T-helper 17 cell (primary cell): ENCODE measurements at places on chromosomes 1 and 21. TPM values are rescaled to one million over a fixed set of nuclear protein-coding genes. Genes with fewer than 3 reads are reported as not detected.

Gene OLFML2B
- not detected for total RNA-seq

Gene A3GALT2
- total RNA-seq = 0.37 TPM

GRCh38 chr1:34709547-34709946 is 45.3 kb upstream of the GJB5 start:
- H3K36me3 ChIP-seq = no peaks in the 10 kb centered on the region
- no peak overlapping the region for H3K27ac ChIP-seq
- H3K4me1 ChIP-seq = no peaks in the 10 kb centered on the region
- H3K27me3 ChIP-seq = peaks cover 19% of the 10 kb centered on the region
- DNase-seq = no peak

DNA sequence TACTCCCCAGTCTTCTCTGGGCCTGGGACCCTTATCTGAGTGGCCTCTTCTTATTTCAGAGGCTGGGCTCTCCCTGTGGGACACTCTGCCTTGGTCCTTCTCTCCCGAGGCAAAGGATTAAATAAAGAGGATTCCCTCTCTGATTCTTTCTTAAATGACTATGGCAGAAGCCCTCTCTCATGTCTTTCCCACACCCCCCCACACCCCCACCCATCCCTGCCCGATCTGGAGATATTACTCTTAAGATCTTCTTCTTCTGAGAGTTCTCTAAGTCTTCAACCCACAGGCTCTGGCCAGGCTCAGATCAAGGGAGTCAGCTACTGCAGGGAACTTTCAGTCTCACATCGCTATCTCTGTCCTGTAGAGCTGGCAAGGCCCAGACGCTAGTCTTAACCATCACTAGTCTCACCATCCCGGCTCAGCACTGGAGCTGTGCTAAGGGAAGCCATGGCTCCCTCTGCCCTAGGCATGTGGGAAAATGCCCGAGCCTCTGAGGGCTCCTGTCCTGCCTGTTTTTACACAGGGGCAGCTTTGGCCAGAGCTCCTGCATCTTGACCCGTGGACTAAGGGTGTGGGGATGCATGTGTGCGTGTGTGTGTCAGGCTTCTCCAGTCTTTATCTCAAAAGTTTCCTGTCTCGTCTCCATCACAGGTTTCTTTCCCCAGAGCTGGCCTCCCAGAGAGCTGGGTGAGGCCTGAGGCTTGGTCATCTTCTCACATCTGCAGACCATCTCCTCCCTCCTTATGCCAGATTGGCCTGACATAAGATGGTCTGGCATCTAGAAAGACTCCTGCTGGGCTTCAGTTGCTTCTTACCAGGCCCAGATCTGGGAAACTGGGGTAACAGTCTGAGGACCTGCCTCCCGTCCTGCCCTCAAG is 36.7 kb downstream of the LGR6 start:
- no peak overlapping the region for H3K4me3 ChIP-seq
- DNase-seq = no peak
- peaks cover 10% of the 10 kb centered on the region for H3K27me3 ChIP-seq
- no peaks in the 10 kb centered on the region for H3K36me3 ChIP-seq
- peaks cover 21% of the 10 kb centered on the region for H3K4me1 ChIP-seq

DNA sequence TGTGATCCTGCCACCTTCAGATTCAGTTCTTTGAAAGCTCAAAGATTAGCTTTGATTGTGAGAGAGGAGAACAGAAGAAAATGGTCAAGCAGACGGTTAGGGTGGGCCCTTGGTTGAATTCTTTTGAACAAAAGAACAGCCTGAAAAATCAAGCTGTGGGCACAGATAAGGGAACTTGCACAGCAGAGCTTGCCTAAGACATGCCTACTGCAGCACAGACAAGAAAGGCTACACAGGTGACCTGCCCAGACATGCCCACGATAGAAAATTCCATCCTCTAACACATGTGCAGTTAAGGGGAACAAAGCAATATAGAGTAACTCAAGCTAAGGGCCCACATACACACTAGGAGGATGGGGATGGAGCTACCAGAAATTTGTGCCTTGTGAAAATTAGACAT is 512.5 kb upstream of the LRRC7 start:
- no peaks in the 10 kb centered on the region for H3K36me3 ChIP-seq
- no peaks in the 10 kb centered on the region for H3K27me3 ChIP-seq
- no peaks in the 10 kb centered on the region for H3K4me1 ChIP-seq
- H3K4me3 ChIP-seq = no peak overlapping the region
- H3K27ac ChIP-seq = no peak overlapping the region

- no peak overlapping the region for H3K4me3 ChIP-seq
- no peak for DNase-seq
- peaks cover 15% of the 10 kb centered on the region for H3K4me1 ChIP-seq
- H3K36me3 ChIP-seq = no peaks in the 10 kb centered on the region
- H3K27ac ChIP-seq = no peak overlapping the region
- H3K27me3 ChIP-seq = no peaks in the 10 kb centered on the region
Measured at GRCh38 chr1:5973771-5974170, 18.5 kb downstream of the NPHP4 start.

DNA sequence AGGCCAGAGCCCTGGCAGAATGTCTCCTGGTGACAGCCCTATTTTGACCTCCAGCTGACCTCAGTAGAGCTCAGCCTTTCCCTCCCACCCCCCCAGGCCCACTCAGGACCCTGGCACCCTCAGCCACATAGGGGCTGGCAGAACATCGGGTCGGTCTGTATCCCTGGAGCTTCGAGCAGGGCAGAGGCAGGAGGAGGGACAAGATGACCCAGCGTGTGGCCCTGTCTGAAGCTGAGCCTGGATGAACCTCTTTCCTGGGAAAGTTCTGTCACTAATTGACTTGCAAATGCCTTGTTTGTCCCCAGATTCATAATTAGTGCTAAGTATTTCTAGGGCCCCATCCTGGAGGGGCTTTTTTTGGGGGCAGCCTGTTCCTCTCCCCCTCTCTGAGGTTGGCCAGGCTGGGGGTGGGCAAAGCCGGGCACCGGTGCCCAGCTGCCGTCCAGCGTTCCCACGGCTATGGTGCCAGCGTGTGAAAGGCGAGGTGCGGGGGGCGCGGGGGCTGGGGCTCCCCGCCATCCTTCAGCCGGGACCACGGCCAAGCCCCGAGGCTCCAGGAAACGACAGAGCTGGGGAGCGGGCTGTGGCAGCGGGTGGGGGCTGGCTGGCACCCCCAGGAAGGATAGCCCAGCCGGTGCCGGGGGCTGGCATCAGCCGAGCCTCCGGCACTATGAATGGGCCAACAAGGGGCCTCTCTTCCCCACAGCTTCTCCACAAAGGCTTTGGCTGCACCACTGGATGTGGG is 31.4 kb downstream of the RHBG start:
- H3K36me3 ChIP-seq = peaks cover 2% of the 10 kb centered on the region
- peaks cover 28% of the 10 kb centered on the region for H3K27me3 ChIP-seq
- no peak overlapping the region for H3K27ac ChIP-seq
- H3K4me1 ChIP-seq = peaks cover 5% of the 10 kb centered on the region
- DNase-seq = no peak

DNA sequence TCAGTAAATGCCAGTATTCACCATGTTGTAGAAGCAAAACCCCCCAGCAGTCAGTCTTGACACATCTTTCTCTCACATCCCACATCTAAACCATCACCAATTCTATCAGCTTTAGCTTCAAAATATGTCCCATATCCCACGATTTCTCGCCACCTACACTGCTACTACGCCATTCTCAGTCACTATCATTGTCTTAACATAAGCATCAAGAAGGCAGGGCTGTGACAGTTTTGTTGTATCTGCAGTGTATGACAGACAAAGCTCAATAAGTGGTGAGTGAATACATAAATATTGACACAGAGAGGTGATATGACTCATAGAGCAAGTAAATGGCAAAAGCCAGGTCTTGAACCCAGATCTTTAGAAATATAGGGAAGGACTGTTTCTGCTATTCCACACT is 59.9 kb downstream of the JAK1 start:
- peaks cover 82% of the 10 kb centered on the region for H3K4me1 ChIP-seq
- H3K36me3 ChIP-seq = no peaks in the 10 kb centered on the region
- no peaks in the 10 kb centered on the region for H3K27me3 ChIP-seq
- H3K27ac ChIP-seq = peak overlapping the region; percentile 3
- DNase-seq = no peak

DNA sequence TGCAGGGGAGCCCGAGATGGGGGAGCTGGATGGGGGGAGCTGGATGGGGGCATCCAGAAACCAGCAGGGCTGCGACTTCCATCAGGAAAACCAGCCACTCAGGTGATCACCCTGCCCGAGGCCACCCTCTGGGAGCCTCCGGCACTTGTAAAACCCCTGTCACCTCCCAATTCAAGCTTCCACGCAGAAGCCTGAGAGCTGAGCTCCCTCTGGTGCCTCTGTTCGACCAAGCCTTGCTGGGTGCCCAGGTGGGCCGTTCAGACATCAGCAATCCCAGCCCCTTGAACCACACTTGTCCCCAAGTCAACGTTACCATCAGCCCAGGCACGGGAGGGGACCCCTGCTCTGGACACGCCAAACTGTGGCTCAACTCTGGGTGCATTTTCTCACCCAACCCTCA is 59.6 kb downstream of the MEGF6 start:
- no peak overlapping the region for H3K27ac ChIP-seq
- DNase-seq = no peak
- no peaks in the 10 kb centered on the region for H3K36me3 ChIP-seq
- no peak overlapping the region for H3K4me3 ChIP-seq
- H3K27me3 ChIP-seq = no peaks in the 10 kb centered on the region
- no peaks in the 10 kb centered on the region for H3K4me1 ChIP-seq

GRCh38 chr1:90706437-90707362 is 10.4 kb downstream of the BARHL2 start:
- H3K36me3 ChIP-seq = peaks cover 4% of the 10 kb centered on the region
- H3K27me3 ChIP-seq = peaks cover 84% of the 10 kb centered on the region
- no peak for DNase-seq
- peaks cover 15% of the 10 kb centered on the region for H3K4me1 ChIP-seq
- peak overlapping the region; percentile 24 for H3K27ac ChIP-seq

DNA sequence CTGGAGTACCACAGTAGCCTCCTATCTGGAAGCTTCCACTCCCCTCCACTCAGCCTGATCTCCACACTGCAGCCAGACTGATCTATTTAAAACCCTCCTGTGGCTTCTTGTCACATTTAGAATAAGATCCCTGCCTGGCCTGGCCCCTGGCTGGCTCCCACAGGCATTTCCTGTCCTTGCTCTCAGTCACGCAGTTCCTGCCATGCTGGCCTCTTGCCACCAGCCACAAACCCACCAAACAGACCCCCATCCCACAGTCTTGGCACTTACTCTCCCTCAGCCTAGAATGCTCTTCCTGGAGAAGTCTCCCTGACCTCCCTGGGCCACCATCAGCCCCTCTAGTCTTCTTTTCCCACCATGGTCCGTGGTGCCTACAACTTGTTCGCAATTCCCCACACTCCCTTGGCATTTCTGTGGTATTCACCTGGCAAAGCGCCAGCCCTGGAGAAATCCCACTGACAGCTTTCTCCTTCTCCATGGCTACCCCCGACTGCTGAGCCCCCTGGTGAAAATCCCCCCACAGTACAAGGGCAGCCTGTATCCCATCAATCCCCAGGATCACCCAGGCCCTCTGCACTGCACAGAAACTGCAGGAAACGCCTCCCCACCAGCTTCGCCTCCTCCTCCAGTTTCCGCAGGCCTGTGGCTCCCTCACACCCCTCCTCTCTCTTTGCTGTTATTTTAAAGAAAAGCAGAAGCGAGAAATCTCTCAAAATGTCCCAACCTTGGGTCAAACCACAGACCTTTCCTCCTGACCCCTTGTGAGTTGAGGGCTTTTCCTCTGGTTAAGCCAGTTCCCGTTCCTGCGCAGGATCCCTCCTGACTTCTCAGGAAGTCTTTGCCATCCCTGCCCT is 94.5 kb downstream of the SYT2 start:
- peaks cover 60% of the 10 kb centered on the region for H3K27me3 ChIP-seq
- H3K36me3 ChIP-seq = peaks cover 12% of the 10 kb centered on the region
- no peak overlapping the region for H3K27ac ChIP-seq
- peaks cover 20% of the 10 kb centered on the region for H3K4me1 ChIP-seq
- peak overlapping the region; percentile 74 for H3K4me3 ChIP-seq
